ENCODE measurements at places on chromosomes 3 and 15.

- no peak for DNase-seq
Observed at GRCh38 chr15:63414474-63415120, 33.0 kb upstream of the CA12 start.

- no peak for DNase-seq
Observed at GRCh38 chr3:17195856-17196604, 311.3 kb downstream of the PLCL2 start.

GRCh38 chr3:194596906-194597305 lies 36.3 kb downstream of the TMEM44 start:
- no peak for DNase-seq

- DNase-seq: no peak
Observed at GRCh38 chr15:67179411-67179995, 75.0 kb downstream of the AAGAB start.

DNA sequence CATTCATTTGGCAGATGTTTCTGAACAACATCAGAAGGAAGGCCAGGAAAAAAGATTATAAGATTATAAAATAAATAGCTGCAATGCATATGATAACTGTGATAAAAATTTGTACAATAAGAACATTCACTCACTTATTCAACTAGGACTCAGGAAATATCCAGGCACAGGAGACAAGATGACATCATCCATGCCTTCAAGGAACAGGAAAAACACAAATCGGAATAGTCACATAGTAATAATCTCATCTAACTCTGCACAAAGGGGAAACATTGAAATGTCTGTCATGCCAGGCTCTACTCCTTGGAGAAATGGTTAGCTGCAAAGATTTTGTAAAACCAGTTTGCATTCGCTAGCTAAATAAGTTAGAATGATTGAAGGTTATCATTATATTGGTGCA lies 233.5 kb upstream of the AGTR1 start:
- no peak for DNase-seq

GRCh38 chr15:52011711-52012144 lies 7.3 kb upstream of the MAPK6 start:
- no peak for DNase-seq

DNA sequence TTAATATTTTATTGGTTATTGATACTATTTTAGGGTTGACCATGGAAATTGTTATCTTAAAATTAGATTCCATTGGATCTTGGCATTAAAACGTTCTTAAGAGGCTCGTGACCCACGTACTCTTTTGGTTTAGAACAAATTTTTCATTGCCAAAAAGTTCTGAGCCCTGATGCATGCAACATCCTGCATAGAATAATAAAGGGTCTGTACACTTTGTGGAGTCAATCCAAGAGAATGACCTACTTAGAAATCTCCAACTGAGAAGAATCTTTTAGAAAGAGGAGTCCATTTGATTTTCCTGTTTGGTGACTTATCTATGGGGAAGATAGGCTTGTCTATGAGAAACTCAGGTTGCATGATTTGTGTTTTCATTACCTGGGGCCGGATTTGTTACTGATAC lies 404.2 kb upstream of the RGMA start:
- DNase-seq: no peak

GRCh38 chr3:114852966-114853365 lies 294.1 kb downstream of the ZBTB20 start:
- no peak for DNase-seq

- DNase-seq: no peak
Observed at GRCh38 chr15:63338170-63338569, 43.5 kb downstream of the CA12 start.

GRCh38 chr15:93121973-93122910 lies 33.2 kb upstream of the RGMA start:
- DNase-seq: no peak

- DNase-seq: no peak
Observed at GRCh38 chr15:69016021-69016595, 1.6 kb downstream of the NOX5 start.

GRCh38 chr3:47803480-47804025 lies 615 bp downstream of the DHX30 start:
- DNase-seq: no peak

- no peak for DNase-seq
Observed at GRCh38 chr3:139558351-139559266, 19.1 kb upstream of the RBP1 start.

DNA sequence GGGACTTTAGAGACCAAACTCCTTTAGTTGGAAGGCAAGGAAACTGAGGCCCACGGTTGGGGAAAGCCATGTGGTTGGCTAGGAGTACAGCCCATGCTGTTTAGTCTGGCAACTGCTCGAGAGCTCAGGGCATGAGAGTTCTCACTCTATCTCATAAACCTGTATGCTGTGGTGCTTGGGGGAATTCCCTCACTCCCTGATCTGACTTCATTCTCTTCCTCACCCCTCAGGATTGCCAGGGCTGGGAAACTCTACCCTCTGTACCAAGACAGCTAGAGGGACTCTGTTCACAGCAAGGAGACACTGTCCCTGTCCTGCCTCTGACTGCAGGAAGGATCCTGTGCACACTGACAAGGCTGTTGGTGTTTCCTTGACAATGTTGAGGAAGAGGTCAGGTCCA lies 230.2 kb downstream of the ZNF621 start:
- DNase-seq: no peak

DNA sequence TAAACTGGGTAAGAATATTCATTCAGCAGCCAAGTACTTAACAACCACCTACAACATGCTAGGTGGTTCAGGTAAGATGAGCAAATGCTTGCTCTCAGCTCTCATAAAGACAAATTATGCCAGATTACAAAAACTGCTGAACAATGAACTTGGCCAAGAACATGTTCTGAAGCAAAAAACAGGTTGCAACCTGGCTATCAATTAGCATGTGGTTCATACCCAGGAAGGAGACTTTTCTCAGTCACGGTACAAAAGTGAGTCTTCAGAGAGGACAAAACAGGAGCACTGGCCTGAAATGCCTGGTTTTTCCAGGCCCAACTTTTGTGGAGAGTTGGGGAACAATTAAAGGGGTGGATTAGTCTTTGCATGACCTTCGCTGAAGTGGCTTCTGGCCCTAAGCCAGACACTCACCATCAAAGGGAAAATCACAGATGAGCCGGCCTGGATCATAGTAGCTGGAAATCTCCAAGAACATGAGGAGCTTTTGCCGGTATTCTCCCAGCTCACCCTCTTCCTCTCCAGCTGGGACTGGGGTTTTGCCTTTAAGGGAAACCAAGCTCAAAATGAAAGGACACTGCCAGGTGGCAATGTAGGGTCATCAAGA lies 7.6 kb upstream of the PLA2G4F start:
- DNase-seq: no peak

- DNase-seq: no peak
Observed at GRCh38 chr3:49531218-49531617, 23.1 kb upstream of the BSN start.

DNA sequence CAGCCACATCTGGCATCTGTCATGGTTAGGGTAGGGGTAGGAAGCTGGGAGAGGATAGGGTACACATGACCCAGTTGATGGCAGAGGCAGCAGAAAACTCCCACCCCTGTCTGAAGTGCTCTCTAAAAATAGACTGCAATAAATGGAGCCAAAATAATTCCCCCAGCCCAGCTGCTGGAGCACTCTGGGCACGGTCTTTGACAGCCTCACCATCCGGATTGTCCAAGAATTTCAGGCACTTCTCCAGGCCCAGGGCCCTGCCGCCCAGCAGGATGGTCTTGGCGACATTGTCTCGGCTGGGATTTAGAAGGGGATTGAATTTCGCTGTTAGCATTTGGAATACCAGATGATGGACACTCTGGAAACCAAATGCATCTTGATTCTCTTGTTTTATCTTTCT lies 103.7 kb downstream of the IQSEC1 start:
- DNase-seq: no peak

GRCh38 chr3:10286596-10287295 lies 6.0 kb downstream of the GHRL start:
- no peak for DNase-seq

GRCh38 chr3:195107593-195107992 lies 163.4 kb downstream of the XXYLT1 start:
- no peak for DNase-seq

- no peak for DNase-seq
Observed at GRCh38 chr15:39698444-39699390, 83.9 kb downstream of the FSIP1 start.

DNA sequence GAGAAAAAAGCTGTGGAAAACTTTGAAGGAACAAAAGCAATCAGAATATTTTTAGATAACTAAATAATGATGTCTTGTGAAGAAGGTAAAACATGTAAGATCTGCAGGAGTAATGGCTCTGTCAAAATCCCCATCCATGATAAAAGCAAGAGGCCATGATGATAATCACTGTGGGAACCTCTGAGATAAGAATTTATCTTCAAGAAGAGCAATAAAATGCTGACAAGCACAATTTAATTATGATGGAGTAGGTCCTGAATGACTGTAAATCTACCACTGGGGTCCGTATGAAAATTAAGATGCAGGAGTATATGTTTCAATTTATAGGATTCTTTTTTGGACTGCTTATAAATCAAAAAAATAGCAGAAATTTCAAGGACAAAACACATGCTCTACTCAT lies 68.3 kb upstream of the CHMP2B start:
- DNase-seq: no peak

GRCh38 chr15:78676424-78677110 lies 35.6 kb upstream of the CHRNB4 start:
- no peak for DNase-seq

DNA sequence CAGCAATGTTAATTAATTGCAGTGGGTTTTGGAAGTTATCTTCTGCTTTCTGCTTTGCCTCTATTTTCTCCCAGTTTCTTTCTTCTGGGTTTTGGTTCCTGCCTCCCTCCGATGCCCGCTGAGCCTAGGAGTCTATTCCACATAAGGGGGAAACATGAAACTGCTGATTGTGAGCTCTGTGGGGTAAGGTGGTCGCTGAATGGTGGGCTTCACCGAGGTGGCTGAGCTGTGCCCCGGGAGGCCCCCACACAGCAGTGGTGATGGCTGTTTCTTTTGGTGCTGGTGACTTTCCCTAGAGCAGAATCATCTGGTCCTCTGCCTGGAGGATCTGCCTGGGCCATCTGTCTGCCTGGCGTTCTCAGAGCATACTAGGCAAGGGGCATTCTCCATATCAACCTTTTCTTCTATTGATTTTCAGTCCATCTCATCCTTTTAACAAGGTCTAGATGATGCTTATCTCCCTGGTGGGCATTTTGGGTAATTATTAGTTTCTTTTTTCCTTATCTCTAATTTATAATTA lies 68.8 kb upstream of the ATP2B2 start:
- DNase-seq: no peak

DNA sequence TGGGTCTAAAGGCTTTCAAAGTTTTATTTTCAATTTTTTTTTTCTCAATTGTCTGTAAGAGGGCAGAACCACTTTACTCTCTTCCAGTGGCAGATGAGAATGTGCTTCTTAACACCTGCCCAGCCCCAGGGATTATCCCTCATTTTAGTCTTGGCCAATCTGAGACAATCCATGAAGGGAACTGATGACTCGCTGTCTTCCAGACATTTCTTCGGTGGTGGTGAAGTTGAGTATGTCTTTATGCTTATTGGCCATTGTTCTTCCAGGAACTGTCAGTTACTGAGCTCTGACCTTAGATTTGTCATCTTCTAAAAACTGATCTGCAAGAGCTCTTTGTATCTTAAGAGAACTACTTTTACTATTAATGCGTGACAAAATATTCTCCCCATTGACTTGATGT lies 139.5 kb downstream of the TJP1 start:
- DNase-seq: no peak

GRCh38 chr3:72533591-72534473 lies 314.4 kb downstream of the SHQ1 start:
- DNase-seq: no peak

DNA sequence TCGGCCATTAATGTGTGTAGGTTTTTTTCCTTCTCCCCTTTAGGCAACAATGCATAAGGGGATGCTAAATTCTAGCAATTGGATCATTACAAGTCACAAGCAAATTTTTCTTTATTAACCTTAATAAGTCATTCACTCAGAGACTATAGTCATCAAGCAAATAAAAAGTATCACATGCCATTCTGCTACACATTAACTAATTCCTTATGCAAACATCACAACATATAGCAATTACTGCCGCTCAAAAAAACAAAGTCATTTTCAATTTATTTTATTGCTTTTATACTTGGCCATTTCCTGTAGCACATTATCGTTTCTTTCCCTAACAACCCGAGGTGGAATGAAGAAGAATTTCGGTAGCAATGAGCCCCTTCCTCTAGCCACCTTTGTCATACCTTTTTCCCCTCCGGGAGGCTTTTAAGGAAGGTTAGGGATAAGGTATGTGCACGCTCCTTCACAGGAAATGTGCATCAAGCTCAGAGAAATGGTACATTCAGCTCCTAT lies 421.2 kb downstream of the TIGIT start:
- DNase-seq: no peak

GRCh38 chr15:81334768-81335435 lies 11.0 kb upstream of the STARD5 start:
- no peak for DNase-seq

GRCh38 chr15:95958382-95958781 lies 372.1 kb upstream of the NR2F2 start:
- DNase-seq: no peak

GRCh38 chr3:184549796-184550577 lies 11.6 kb upstream of the EPHB3 start:
- DNase-seq: no peak

- no peak for DNase-seq
Observed at GRCh38 chr3:9248522-9249271, 749 bp downstream of the SRGAP3 start.

DNA sequence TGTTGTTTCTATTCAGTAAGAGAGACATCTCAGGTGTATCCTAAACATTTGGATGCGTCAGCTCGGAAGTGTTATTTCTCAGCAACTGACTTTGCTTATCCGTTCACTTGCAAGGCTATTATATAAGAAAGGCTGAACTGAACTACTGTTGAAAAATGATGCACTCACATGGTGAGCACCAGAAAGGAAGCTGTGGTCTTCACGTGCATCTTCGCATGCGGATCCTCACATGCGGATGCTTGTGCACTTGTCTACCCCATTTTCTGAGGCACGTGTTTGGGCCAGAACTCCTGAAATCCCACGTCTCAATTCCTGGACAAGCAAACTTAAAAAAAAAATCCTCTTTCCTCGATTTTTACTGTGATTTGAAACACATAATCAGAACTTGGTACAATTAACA lies 63.2 kb downstream of the PDZRN3 start:
- no peak for DNase-seq

GRCh38 chr15:100484443-100484842 lies 44.3 kb downstream of the CERS3 start:
- DNase-seq: no peak

- no peak for DNase-seq
Observed at GRCh38 chr15:101635944-101636727, 16.0 kb downstream of the TM2D3 start.

Measured in activated CD8-positive, alpha-beta memory T cell treated with anti-CD3 and anti-CD28 coated beads for 48 hours (primary cell).